ENCODE measurements at places on chromosomes 5 and 9. TPM values are rescaled to one million over a fixed set of nuclear protein-coding genes. Genes with fewer than 3 reads are reported as not detected.

Gene MSANTD3
- polyA plus RNA-seq = 22.1 TPM

Gene PCDHA3
- polyA plus RNA-seq = 0.36 TPM

Gene SPINK1
- polyA plus RNA-seq = 89.8 TPM

- no peak for DNase-seq
These were observed 72.2 kb upstream of the FAM169A start for GRCh38 chr5:74938250-74938933.

- no peak for DNase-seq
These were observed 40.8 kb upstream of the GNPDA1 start for GRCh38 chr5:142053426-142054151.

- DNase-seq = no peak
These were observed at the start of gene IL33 for GRCh38 chr9:6215562-6215961. TSS of gene IL33 (plus strand) at chr9:6215807. CDS start at chr9:6241695, 25,888 bp downstream.

DNA sequence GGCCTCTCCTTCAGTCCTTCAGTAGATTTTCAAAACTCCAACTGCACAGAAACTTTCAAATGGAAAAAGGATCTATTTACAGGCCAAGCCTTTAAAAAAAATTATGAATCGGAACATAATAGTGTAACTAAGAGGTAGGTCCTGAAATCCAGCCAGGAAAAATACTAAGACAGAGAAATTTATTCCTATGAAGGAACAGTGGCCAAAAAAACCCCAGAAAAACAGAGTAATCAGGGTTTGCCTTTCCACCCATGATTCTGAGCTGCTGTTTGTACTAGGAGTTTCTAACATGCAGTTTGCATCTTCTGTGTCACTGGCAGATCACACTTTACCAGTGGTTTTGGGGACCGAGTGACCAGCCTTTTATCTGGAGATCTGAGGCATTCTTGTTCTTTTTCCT is 93.1 kb upstream of the TMED7 start:
- DNase-seq = no peak

- DNase-seq = no peak
These were observed 19.2 kb downstream of the UBAP1 start for GRCh38 chr9:34197756-34198711.

Measured in left renal pelvis (tissue), 4 donors.